Aorta (tissue), 5 donors: ENCODE measurements at places on chromosomes 2 and 18.
A peak's percentile ranks its signal among the peaks of the same experiment; 100 is the strongest.

DNA sequence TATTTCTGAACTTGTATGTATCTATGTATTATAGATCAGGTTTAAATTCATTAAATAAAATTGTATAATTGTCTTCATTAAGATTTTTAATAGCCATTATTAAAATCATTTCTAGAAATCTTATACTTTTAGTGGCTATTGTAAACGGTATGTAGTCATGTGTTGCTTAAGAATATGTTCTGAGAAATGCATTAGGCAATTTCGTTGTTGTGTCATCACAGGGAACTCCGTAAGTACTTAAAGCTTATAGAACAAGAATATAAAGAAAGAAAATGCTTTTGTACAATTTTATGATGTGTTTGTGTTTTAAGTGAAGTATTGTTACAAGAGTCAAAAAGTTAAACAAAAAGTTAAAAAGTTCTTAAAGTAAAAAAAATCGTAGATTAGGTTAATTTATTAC lies 765.8 kb downstream of the METTL4 start:
- DNase-seq: no peak

- no peak for DNase-seq
Measured at GRCh38 chr18:79571211-79572092, 108.2 kb upstream of the CTDP1 start.

DNA sequence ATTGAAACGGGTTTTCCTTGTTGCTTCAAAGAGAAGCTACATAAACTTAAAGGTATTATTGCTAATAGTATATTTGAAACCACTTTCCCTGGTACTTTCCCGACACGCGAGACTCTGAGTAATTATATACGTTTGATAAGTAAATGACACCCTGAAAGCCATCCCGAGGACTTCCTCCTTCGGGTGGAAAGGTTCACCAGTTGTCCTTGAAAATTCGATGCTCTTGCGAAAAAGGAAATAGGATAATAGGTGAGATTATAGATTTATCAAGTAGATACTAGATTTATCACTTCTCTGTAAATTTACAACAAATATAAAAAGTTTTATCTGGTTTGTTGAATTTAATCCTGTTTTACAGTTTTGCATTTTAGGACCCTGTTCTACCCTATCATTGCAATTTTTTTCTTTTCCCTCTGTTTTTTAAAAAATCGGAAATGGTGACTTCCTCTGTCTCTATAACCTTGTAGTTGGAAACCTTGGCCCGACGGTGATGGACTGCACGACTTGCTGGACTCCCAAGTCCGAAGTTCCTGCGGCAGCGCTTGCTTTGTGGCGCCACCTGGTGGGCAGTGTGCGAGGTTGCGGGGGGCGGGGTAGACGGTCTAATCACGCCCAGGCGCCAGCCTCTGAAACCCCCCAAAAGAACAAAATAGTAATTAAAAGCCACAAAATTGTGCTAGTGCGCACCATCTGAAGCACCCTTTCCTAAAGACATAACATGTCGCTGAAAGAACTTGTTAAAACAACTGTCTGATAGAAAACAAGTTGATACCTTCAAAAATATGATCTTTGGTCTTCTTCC lies 972 bp upstream of the DLX2 start:
- DNase-seq: peak; percentile 88

- no peak for DNase-seq
Measured at GRCh38 chr18:12774982-12775381, 72.1 kb downstream of the PSMG2 start.

DNA sequence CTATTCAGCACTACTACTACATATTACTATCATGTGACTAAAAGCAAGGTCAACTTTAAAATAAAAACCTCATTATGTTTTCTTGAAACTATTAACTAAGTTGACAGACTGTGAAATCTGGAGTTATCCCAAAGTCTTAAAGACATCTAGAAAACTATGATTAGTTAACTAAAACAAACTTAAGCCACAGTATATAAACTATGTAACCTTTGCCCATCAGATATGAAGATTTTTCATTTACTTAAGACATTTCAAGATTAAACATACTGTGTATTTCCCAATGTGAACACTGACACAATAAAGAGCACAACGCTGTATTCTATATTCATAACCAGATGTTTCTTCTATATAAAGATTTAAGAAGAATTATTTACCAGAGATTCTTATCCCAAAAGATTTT lies 33.5 kb upstream of the CACNB4 start:
- DNase-seq: no peak

GRCh38 chr2:118250463-118250862 lies 162.2 kb downstream of the INSIG2 start:
- no peak for DNase-seq

DNA sequence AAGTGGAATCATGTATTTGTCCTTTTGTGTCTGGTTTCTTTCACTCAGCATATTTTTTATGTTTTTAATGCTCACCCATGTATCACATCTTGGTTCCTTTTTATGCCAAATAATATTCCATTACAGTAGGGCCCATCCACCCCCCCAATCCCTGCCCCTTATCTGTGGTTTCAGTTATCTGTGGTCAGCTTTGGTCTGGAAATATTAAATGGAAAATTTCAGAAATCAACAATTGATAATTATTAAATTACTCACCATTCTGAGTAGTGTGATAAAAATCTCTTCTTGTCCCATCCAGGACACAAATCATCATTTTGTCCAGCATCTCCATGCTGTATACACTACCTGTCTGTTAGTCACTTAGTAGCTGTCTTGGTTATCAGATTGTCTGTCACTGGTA lies 66.7 kb downstream of the BIRC6 start:
- DNase-seq: no peak

- DNase-seq: no peak
Measured at GRCh38 chr2:20172273-20173055, 52.5 kb downstream of the SDC1 start.

- DNase-seq: no peak
Measured at GRCh38 chr2:96157649-96158553, 12.7 kb upstream of the DUSP2 start.
